ENCODE measurements at places on chromosomes 5 and 9.
A peak's percentile ranks its signal among the peaks of the same experiment; 100 is the strongest.

GRCh38 chr9:20620650-20621470 lies 1.4 kb downstream of the MLLT3 start:
- DNase-seq = peak; percentile 34

DNA sequence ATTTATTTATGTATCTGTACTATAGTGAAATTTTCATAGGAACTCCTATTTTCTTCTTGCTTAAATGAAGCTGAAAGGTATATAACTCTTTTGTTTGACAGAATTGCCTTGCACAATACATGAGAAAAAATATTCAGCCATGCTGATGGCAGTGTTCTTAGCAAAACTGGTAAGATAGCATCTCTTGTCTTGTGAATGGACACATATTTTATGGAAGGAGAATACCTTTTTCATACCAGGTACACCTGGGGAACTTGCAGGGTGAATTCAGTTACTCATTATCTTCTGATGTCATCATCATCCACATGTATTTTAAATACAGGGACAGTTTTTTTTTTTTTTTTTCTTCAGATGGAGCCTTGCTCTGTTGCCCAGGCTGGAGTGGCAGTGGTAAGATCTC lies 49.4 kb downstream of the MAMDC2 start:
- no peak for DNase-seq

GRCh38 chr9:38015266-38015665 lies 53.8 kb downstream of the SHB start:
- no peak for DNase-seq

- DNase-seq = no peak
Observed at GRCh38 chr9:8251566-8251965, 452.0 kb upstream of the DMAC1 start.

DNA sequence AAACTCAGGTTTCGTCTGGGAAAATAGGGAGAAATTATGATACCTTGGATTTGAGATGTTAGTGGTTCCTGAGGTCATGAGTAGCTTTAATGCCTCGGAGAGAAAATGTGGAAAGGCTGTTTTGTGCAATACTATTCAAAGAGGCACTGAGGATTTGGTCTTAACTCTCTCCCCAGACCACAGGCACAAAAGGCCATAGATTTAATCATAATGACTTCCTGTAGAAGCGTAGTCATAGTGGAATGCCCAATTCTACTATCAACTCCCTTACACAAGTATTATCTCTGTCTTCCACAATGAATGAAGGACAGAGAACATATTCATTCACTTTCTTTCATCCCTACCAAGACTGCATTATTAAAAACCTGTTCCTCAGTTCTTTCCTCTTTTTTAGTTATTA lies 153.0 kb upstream of the FTMT start:
- DNase-seq = no peak

- DNase-seq = no peak
Observed at GRCh38 chr5:54480296-54480695, 24.8 kb downstream of the HSPB3 start.

- DNase-seq = peak; percentile 69
Observed at GRCh38 chr5:102341681-102342288, 45.7 kb upstream of the SLCO4C1 start.

DNA sequence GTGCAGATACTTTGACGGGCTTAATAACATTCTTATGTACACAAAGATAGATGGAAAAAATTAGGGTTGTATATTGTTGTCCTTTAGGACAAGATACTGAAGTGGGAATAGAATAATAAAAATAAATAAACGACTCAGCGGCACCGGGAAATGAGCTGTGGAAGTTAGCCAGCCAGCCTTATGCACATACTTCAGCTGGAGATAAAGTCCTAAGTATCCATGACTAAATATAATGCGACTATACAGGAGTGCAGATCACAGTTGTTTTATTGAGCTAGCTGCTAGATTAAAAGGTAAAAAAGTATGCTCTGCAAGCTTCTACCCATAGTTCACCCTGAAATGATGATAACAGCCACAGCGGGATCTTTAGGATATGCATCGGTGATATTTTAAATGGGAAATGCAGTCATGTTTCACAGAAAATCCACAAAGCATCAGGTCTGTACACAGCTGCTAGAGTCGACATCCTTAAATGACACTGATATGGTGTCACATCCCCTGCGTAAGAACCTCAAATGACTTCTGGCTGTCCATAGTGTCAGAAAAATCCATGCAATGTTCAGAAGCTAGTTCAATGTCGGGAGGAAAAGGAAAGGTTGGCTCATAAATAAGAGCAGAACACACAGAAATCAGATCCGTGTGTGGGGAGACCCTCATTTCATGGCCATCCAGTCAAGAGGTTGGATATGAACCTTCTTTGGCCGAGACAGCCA lies 392.8 kb upstream of the DAP start:
- DNase-seq = no peak

GRCh38 chr5:53095217-53095616 lies 14.3 kb downstream of the MOCS2 start:
- no peak for DNase-seq

GRCh38 chr5:126456217-126456820 lies 33.1 kb downstream of the GRAMD2B start:
- DNase-seq = no peak

DNA sequence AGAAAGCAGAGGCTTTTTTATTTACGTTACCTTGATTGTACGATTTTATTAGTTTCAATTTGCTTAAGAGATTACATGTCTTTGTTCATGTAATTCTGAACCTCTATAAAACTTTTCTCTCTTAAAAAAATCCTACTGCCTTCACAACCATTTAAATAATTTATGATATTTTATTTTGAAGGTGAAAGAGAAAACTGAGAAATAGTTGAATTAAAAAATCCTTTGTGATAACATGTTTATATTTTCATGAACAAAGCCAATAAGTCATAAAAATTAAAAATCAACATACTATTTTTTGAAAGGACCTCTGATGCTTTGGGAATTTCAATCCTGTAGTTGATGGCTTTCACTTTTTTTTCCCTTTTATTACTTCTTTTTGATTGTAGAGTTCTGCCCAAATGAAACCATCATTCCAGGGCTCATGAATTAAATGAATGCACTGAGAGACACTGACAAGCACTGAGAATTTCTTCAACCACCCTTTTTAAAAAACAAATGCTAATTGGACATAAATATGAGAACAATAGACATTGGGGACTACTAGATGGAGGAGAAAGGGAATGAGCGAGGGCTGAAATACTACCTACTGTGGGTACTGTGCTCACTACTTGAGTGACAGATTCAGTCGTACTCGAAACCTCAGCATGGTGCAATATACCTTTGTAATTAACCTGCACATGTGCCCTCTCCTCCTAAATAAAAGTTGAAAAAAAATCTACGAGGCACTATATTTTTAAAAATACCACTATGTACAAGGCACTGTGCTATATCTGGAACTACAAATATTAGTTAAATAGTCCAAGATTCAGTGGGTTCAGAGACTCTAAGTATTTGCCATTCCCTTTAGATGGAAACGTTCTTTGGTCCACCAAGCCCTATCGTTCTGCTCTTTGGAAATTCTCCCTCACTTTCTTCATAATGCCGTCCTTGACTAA lies 5.9 kb downstream of the CDKN2A start:
- DNase-seq = no peak

DNA sequence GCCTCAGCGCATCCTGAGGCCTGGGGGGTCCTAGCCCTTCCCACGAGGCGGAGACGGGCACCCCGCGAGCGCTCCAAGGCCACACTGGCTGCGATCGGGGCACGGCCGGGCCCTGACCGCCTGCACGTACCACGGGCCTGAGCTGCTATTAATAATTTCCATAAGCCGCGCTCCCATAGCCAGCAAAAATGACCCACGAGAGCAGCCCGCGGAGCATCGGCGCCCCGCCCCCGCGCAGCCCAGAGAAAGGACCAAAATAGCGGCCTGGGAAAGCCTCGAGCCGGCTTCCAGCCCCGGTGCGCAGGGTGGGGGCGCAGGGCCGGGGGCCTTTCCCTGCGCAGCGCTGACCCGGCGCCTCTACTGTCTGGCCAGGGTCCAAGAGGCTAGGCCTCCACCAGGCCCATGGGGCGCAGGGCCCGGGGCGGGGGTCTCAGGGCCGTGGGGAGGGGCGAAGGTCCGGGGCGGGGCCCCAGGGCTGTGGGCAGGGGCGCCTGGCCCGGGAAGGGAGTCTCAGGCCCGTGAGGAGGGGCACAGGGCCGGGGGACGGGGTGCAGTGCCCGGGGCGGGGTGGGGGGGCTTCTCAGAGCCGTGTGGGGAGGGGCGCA lies 54.4 kb downstream of the EXD3 start:
- DNase-seq = no peak

- DNase-seq = no peak
Observed at GRCh38 chr9:81575956-81576355, 113.4 kb downstream of the TLE1 start.

DNA sequence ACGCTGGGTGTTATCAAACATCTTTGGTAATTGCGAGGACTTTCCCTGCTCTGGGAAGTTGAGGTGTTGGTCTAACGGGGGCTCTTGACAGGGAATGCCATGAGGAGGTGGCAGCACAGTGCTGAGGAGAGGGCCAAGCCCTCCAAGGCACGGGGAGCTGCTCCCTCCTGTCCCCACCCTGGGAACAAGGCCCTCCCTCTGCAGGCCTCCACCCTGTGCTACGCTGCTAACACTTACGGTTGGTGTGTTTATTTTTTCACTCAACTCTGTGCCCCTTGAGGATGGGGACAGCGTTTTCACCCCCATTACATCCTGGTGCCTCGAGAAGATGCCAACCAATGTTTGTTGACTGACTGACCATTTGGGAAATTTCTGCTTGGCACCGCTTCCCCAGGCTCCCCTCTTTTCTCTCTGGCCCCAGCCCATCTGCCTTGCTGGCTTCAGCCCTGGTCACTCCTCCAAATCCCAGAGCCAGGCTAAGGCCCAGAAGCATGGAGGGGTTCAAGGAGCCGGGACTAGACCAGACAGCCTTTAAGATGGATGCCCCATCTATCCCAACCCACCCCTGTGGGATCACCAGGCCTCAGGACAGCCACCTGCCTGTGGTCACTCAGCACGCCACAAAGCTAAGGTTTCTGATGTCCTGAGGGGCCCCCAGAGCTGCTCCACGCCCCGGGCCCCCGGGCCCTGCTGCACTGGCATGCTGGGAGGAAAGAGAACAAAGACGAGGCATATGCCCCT lies 125.7 kb downstream of the BARX1 start:
- DNase-seq = no peak

GRCh38 chr9:107571148-107571547 lies 81.6 kb upstream of the KLF4 start:
- no peak for DNase-seq

- DNase-seq = no peak
Observed at GRCh38 chr5:135341016-135341666, 57.9 kb downstream of the MACROH2A1 start.

DNA sequence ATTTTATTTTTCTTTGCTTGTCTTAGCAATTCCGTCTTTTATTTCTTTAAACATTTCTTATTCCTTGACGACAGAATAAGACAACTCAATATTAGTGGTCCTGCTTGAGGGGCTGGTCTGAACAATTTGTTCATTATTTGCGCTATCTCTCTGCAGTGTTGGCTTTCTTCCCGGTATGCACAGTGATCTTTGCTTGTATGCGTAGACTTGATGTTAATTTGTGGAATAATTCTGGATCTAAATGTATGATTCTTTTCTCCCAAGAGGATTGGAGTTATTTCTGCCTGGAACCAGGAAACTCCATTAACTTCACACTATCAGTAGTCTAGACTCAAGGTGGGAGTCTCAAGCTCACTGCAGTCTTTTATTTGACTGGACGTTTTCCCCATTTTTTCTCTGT lies 80.4 kb downstream of the KDM4C start:
- no peak for DNase-seq

DNA sequence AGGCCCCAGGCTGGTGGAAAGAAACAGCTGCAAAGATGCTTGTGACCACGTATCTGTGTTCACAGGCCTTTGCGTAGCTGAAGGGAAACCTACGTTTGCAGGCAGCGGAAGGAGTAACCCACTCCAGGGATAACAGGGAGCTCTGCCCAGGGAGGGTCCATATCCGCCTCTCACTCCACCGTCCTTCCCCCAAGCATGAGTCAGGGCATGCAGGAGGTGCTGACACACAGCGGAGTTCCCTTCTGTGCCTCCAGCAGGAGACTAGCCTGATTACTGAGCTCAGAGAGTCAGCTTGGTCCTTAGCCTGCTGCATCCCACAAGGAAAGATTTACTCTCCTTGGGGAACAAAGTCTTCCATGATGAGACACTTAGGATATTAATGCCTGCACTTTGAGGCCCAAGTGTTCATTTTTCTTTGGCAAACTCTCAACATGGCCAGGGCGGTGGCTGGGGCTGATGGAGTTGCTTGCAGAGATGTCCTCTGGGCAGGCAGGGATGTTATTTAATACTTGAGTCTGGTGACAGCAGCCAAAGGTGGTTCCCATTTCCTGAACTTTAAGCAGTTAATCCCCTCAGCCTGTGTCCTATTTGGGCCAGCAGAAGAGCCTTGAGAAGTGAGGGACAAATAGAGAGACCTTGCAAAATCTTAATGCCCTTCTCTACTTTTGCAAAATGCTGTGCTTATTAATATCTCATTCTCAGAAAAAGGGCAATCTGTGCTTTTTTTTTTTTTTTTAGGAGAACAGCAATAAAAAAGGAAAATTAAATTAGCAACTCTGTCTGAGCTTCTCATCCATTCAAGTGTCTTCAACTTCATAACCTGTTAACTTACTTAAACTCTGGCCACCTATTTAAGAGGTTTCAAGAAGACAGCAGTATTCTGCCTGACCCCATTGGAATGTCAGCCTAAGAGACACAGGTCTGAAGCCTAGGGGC lies 222.1 kb downstream of the HSPA4 start:
- no peak for DNase-seq

GRCh38 chr9:117747386-117747970 lies 43.3 kb downstream of the TLR4 start:
- no peak for DNase-seq

GRCh38 chr5:76125346-76125745 lies 42.2 kb downstream of the SV2C start:
- DNase-seq = no peak

DNA sequence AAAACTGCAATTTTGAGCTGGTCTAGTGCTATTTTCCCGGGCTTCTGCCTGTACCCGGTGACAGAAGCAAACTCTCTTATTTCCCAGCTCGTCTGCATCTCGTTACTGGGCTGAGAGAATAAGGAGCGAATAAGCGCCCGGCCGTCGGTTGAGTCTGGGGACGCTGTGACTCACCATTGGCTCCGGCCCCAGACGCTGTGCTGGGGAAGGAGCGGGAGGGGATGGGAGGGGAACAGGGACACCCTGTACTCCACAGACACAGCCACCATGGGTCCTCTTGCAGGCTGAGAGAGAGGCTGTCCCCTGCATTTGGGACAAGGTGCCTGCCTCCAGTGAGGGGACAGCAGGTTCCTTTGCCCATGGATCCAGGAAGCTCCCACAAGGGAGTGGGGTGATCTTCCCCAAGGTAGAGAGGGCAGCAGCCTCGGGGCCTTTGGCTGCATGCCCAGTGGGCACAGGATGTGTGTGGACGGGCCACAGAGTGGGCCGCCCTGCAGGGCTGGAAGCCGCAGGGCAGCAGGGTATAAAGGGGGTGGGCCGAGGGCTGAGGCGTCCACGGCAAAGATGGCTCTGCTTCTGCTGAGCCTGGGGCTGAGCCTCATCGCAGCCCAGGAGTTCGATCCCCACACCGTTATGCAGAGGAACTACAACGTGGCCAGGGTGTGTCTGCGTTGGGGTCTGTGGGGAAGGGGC lies at the start of gene LCN9:
Gene LCN9, plus strand, starts transcription at position 552 of the 693 bp plus-strand sequence. Its CDS starts 13 bp downstream, at position 565.
- no peak for DNase-seq
